B cell (primary cell): ENCODE measurements at places on chromosomes 2 and 18. TPM values are rescaled to one million over a fixed set of nuclear protein-coding genes. Genes with fewer than 3 reads are reported as not detected.

DNA sequence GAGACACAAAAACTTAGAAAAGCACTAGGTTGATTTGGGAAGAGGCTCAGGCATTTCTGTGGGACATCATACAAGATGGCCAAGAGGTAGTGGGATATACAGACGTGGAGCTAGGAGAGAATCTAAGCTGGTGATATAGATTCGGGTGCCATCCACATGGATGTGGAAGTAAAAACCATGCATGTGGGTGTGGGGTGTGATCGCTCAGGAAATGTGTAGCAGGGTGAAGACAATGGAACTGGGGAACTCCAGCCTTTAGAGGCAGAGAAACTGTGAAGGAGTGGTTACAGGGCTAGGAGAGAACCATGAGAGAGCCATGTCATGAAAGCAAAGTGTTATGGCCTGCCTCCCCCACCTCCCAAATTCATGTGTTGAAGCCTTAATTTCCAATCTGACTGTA is 43.0 kb upstream of the CTLA4 start:
- H3K27ac ChIP-seq = no peak overlapping the region
- peaks cover 9% of the 10 kb centered on the region for H3K4me1 ChIP-seq
- DNase-seq = no peak
- H3K4me3 ChIP-seq = no peak overlapping the region

DNA sequence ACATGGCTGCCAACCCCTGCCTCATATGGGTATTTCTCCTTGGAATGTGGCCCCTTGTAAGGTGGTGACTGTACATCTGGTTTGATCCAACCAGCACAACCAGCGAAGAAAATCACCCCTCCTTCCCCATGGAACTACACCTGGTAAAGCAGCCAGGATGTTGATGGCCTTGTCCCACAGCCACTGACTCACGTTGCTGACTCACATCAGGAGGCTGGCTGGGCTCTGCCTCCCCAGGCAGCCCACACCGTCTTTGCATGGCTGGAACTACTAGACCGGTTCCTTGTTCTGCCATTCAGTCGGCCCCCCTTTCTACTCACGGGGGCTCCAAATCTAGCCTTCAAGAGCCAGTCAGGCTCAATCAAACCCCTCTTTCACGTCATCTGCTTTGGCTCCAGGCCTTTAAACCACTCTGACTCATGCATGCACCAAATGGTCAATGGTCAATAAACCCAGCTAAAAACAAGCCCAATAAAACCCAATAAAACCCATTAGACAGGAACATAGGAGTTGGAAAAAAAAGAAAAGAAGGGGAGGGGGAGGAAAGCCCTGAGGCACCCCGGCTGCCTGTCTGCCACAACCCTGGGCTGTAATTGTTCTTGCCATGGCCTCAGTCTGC is 114.8 kb downstream of the PLB1 start:
- no peak overlapping the region for H3K27ac ChIP-seq
- H3K36me3 ChIP-seq = no peaks in the 10 kb centered on the region
- DNase-seq = no peak
- H3K4me1 ChIP-seq = no peaks in the 10 kb centered on the region
- H3K27me3 ChIP-seq = no peaks in the 10 kb centered on the region

GRCh38 chr2:231036131-231036530 is 1.2 kb upstream of the C2orf72 start:
- DNase-seq = no peak
- H3K27me3 ChIP-seq = peaks cover 38% of the 10 kb centered on the region
- peaks cover 14% of the 10 kb centered on the region for H3K4me1 ChIP-seq
- H3K27ac ChIP-seq = no peak overlapping the region
- H3K4me3 ChIP-seq = no peak overlapping the region

- H3K27ac ChIP-seq = no peak overlapping the region
- H3K36me3 ChIP-seq = no peaks in the 10 kb centered on the region
- no peak overlapping the region for H3K4me3 ChIP-seq
- no peaks in the 10 kb centered on the region for H3K27me3 ChIP-seq
- no peak for DNase-seq
- H3K4me1 ChIP-seq = peaks cover 7% of the 10 kb centered on the region
These were observed 269.5 kb downstream of the NEDD4L start for GRCh38 chr18:58313491-58314032.

DNA sequence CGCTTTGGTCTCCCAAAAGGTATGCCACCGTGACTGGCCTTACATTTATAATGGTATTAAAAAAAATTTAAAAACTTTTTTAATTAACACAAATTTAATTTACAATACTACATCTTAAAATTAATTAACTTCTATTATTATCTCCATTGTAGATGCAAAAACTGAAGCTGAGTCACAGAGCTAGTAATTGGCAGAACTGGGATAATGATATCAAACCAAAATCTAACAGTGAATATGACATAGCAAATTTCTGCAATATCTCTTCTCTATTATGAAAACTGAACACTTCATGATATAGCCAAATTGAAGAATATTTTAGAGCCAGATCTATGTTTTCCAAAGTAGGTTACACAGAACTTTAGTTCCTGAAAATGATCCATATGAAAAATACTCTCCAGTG is 66.4 kb upstream of the CHAC2 start:
- no peak overlapping the region for H3K27ac ChIP-seq
- no peaks in the 10 kb centered on the region for H3K4me1 ChIP-seq
- no peak overlapping the region for H3K4me3 ChIP-seq

- no peak for DNase-seq
- no peaks in the 10 kb centered on the region for H3K27me3 ChIP-seq
- no peak overlapping the region for H3K27ac ChIP-seq
- no peaks in the 10 kb centered on the region for H3K36me3 ChIP-seq
These were observed 947.2 kb downstream of the ERBB4 start for GRCh38 chr2:211591426-211591825.

- DNase-seq = no peak
- H3K4me3 ChIP-seq = no peak overlapping the region
- no peaks in the 10 kb centered on the region for H3K36me3 ChIP-seq
- H3K4me1 ChIP-seq = no peaks in the 10 kb centered on the region
These were observed 30.4 kb downstream of the BMPR2 start for GRCh38 chr2:202406445-202406978.

GRCh38 chr2:227748079-227748478 is 2.4 kb downstream of the SCYGR8 start:
- no peak overlapping the region for H3K4me3 ChIP-seq
- no peak overlapping the region for H3K27ac ChIP-seq
- no peaks in the 10 kb centered on the region for H3K4me1 ChIP-seq
- DNase-seq = no peak

DNA sequence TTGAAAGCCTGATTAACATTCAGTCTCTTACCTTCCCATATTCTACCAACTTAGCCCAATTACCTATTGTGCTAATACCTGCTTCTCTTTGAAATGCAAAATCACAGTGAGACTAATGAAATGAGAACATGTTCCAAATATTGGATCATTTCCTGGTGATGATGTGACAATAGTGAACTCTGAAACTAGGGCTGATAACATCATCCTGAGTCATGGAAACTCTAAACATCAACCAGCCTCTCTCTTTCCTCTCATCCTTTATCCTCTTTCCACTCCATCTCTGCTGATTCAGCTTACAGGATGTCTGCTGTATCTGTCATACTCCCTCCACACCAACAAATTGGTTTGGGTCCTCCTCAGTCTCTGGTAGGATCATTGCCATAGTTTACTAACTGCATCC is 98.8 kb upstream of the NCKAP5 start:
- H3K36me3 ChIP-seq = no peaks in the 10 kb centered on the region
- no peaks in the 10 kb centered on the region for H3K27me3 ChIP-seq
- H3K27ac ChIP-seq = no peak overlapping the region

DNA sequence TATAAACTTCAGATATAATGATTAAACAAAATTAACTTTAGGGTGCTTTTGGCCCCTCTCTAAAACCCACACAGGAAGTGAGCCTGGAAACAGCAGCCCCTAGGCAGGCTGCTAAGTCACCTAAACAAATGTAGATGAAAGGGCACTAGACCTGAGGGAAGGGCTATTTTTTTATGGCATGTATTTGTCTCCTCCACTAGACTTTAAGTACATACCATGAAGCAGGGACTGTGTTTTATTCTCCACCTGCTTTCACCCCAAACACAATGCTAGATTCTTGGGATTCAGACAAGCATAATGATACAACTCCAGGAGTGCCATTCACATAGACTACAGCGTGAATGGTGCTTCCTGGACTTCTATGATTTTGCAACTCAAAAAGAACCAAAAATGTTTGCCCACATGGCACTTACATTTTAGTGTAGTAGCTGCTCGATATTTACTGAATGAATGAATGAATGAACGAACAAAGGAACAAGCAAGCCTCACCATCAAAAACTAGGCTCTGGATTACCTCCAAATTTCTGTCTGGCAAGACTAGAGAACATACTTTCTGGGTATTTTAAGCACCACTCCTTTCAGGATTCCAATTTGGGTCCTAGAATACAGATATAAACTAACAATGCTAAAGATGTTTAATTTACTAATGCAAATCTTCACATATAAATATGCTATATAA is 10.1 kb downstream of the ATAD2B start:
- DNase-seq = no peak
- no peak overlapping the region for H3K27ac ChIP-seq
- no peak overlapping the region for H3K4me3 ChIP-seq
- H3K4me1 ChIP-seq = peaks cover 10% of the 10 kb centered on the region
- no peaks in the 10 kb centered on the region for H3K36me3 ChIP-seq

- no peaks in the 10 kb centered on the region for H3K4me1 ChIP-seq
- no peak overlapping the region for H3K4me3 ChIP-seq
- no peaks in the 10 kb centered on the region for H3K36me3 ChIP-seq
- no peak for DNase-seq
These were observed 61.9 kb downstream of the RDH14 start for GRCh38 chr2:18498531-18498930.

DNA sequence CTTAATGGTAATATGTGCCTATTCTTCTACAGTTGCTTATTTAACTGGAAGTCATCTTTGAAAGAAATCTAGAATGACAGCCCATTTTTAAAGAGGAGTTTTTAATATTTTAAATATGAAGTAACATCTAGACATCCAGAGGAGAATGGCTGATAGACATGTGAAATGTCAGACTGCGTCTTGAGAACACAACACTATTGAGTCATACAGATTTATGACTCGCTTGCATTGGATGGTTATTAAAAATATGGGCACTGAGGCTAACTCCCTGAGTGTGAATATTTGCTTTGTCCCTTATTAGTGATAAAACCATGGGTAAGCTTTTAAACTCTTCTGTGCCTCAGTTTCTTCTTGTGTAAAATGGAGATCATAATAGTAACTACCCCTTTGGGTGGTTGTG is 22.9 kb downstream of the TDRD15 start:
- no peak for DNase-seq
- no peak overlapping the region for H3K4me3 ChIP-seq
- H3K27ac ChIP-seq = no peak overlapping the region
- no peaks in the 10 kb centered on the region for H3K36me3 ChIP-seq

IGFBP2 gene
- polyA plus RNA-seq = not detected in 2 replicates

LBX2 gene
- 1.1 TPM in 1 of 2 replicates, not detected in the other for polyA plus RNA-seq

NT5DC4 gene
- not detected in 2 replicates for polyA plus RNA-seq

LRATD1 gene
- not detected in 2 replicates for polyA plus RNA-seq

GALNT13 gene
- not detected in 2 replicates for polyA plus RNA-seq

ACTG2 gene
- not detected in 2 replicates for polyA plus RNA-seq

AKAIN1 gene
- polyA plus RNA-seq = not detected in 2 replicates
